ENCODE measurements at places on chromosomes 5 and 9.

DNA sequence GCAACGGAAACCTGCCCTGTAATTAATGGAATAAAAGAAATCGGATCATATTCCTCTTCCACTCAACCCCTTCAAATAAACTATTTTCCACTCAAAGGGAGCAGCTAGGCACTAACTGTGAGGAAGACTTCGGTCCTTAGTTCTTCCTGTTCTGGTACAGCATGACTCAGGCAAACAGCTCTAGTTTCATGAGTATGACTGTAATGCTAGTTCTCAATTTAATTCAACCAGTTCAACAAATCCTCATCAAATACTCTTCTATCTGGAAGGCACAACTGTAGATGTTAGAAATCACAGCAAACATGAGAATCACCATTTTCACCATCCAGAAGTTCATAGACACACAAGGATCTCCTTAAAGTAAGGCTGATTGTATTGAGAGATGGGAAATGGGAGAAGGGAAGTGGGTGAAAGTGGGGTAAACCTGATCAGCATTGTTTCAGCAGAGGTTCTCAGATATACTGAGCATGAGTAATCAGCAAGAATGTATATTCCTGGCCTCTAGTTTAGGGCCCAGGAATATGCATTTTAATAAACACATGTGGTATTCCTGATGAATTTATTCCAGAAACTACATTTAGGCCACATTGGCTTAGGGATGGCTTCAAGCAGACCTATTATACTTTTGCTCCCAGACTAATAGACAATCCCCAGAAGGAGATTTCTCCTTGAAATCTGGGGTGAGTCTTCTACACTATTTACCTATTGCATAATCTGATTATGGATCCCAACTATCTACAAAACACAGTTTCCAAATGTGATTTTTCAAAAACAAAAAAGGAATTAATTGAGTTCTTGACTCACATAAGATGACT, 141.1 kb upstream of the SLC12A2 start:
- no peak for DNase-seq

DNA sequence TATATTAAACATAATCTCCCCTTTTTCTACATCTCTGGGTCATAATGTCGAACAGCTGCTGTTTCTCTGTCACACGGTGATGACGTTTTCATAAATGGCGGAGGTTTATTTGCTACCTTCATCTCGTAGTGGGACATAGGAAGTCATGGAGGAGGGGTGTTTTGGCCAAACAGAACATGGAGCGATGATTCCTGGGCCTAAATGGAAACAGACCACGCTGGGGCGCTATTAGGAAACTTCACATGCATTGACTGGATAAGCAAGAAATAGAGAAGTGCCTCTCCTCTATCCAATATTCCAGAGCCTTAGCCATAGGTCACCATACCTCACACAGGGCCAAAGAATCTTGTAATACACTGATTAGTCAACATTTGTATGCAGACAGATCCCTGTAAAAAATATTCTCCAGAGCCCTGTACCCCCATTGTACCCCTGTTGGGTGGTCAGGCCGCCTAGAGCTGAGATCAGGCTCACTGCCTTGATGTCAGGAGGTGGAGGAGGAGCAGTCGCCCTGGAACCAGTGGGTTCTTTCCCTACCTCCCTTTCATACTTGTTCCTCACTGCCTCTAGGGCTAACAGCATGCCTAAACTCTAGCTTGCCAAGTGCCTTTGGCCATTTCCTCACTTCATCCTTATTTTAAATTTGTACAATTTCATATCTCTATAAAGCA, 77.8 kb upstream of the SPIN1 start:
- no peak for DNase-seq

GRCh38 chr5:137778772-137779564, 24.8 kb upstream of the HNRNPA0 start:
- DNase-seq = no peak

DNA sequence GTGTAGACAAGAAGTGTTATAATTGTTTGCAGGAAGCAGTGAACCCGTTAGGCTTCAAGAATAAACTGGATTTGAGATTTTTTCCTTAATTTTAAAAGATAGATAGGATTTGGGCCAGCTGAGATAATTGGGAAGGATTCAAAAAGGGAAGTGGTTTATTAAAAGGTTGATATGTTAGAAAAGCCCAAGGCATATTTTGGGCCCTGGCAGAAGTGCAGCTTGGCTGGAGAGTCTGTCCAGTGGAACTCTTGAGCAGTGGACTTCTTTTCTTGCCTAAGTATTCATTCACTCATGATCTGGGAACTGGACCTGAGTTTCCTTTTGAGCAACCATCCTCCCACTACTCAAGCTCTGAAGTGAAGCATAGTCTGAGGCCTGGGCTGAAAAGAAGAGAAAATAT, 433.4 kb downstream of the ZSWIM6 start:
- DNase-seq = no peak

- DNase-seq = no peak
Observed at GRCh38 chr5:68071736-68072135, 143.8 kb upstream of the PIK3R1 start.

- DNase-seq = no peak
Observed at GRCh38 chr5:151084363-151084762, 3.5 kb upstream of the TNIP1 start.

GRCh38 chr9:135821733-135822373, 85.5 kb downstream of the CAMSAP1 start:
- no peak for DNase-seq

DNA sequence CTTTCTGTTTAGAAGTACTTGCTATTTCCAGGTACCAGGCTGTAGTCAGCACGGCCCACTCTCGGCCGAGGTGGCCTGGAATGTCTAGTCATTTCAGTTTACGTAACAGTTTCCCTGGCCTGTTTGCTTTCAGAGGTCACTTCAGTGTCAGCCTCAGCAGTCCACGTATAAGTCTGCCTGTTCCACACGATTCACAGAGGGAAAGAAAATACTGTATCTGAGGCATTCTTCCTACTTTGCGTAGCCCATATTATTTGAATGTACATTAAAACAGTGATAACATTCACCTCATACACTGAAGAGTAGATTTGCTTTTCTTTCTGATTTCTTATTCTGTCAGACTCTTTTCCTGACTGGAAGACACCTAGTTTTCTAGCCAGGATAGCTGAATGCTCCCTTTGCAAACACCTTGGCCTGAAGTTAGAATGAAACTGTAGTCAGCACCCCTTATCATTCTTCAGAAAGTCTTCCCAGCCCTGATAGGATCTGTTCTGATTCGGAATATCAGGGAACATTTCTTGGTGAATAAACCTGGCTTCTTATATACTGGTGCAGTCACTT, 140.9 kb downstream of the AOPEP start:
- DNase-seq = no peak

DNA sequence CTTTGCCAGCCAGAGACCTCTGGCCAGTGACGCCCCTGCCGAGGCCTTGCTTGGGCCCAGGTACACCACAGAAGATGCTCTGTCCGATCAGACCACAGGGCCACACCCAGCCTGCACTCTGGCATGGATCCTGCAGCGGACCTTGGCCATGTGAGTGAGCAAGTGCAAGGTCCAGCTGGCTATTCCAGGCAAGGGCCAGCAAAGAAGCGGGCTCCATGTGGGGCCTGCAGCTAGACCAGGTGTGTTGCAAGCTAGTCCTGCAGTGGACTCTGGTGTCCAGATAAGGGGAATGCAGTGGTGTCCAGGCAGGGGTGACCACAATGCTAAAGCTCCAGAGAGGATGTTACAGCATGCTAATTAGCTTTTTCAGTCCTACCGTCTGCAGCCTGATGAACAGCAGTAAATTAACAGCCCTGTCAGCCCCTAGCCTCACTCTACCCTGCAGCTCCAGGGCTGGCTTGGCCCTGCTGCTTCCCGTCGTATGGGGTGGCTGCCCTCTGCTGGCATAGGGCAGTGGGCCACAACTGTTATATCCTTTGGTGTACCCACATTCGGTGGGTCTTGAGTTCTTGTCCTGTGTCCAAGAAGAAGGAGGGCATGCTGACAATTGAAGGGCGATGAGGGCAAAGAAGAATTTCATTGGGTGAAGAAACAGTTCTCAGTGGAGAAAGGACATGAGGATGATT, 284.5 kb upstream of the POU5F2 start:
- DNase-seq = no peak

GRCh38 chr5:26104175-26104574, 934.2 kb downstream of the CDH9 start:
- DNase-seq = no peak

- no peak for DNase-seq
Observed at GRCh38 chr5:111252799-111253545, 28.8 kb downstream of the CAMK4 start.

DNA sequence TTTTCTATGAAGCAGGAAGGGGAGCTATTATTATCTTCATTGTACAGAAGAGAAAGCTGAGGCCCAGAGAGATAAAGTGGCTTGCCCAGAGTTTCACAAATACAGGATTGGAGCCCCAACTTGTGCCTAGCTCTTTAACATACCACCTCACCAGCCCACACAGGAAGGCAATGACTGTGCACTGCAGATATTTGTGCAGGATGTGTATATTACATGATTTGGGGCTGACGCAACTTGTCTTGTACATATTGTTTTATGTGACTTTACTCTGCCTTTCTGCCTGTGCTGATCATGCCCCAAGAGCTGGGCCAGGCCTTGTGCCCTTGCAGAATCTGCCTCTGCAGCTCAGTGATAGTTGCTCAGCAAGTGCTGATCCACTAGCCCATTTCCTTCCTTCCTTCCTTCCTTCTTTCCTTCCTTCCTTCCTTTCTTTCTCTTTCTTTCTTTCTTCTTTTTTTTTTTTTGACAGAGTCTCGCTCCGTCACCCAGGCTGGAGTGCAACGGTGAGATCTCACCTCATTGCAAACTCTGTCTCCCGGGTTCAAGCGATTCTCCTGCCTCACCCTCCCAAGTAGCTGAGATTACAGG, 106.6 kb upstream of the TBCA start:
- DNase-seq = no peak

GRCh38 chr5:143495110-143495509, 91.6 kb upstream of the NR3C1 start:
- no peak for DNase-seq

GRCh38 chr9:28260330-28260729, 687.0 kb upstream of the C9orf72 start:
- DNase-seq = no peak

DNA sequence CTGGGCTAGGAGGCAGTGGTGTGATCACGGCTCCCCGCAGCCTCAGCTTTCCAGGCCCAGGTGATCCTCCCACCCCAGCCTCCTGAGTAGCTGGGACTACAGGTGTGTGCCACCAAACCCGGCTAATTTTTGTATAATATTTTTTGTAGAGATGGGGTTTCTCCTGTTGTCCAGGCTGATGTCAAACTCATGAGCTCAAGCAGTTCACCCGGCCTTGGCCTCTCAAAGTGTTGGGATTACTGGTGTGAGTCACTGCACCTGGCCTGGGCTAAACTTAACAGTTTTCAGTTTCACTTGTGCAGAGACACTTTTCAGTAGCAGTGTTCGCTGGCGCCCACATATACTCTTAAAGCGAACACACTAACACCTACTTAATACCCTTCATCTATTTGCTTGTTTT, 205.6 kb upstream of the ZNF608 start:
- no peak for DNase-seq

DNA sequence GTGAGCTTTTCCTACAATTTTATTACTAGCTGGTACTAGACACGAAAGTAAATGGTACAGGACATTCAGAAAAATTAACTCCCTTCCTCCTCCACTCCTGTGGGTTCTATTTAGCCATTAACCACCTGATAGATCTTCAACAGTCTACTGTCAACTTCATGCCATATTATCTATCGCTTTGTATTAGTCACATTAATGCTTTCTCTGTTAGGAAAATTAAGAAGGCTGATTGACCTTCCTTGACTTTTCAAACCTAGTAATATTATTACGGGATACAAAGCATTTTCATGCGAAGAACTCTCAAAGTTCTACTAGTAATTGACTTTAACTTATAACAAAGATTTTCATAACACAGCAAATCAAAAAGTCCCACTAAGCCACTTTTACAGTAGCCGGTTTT, 1.2 kb downstream of the TEX10 start:
- no peak for DNase-seq

- DNase-seq = no peak
Observed at GRCh38 chr9:73172901-73173215, 21.2 kb downstream of the ANXA1 start.

- no peak for DNase-seq
Observed at GRCh38 chr5:122311961-122312590, at the start of gene SNCAIP. Gene SNCAIP (plus strand): TSS chr5:122312237. CDS start chr5:122391135, 78,898 bp downstream.

GRCh38 chr9:85157772-85158171, 488.2 kb downstream of the NTRK2 start:
- DNase-seq = no peak

- DNase-seq = no peak
Observed at GRCh38 chr5:71621268-71621667, 34.1 kb downstream of the MCCC2 start.

DNA sequence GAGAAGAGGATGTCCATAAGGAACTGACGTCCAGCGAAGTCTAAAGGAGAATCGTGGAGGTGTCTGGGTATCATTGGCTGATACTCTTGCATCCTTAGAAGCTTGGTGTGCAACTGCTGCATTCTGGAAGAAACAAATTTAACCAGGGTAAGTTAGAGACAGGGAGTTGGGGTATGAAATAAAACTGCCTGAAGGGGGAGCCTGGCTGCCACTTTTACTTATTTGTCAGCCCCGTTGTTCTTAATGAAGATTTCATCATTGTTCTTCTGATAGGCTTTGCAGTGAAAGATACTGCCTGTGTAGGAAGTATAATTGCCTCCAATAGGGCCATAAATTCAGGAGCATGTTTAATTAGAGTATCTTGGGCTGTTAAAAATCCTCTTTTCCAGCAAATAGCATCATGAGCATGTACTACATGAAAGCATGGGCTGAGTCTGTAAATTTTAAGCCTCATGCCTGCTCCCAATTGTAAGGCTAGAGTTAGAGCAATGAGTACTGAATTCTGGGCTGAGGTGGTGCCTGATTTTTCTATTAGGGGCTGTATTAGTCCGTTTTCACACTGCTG, 1264.5 kb upstream of the ACO1 start:
- DNase-seq = peak; percentile 17

GRCh38 chr9:128690684-128691034, 1.6 kb downstream of the SET start:
- DNase-seq = no peak

GRCh38 chr9:123176949-123177348, 91.4 kb downstream of the STRBP start:
- DNase-seq = no peak

GRCh38 chr9:116712781-116713180, 25.7 kb downstream of the TRIM32 start:
- no peak for DNase-seq

- DNase-seq = no peak
Observed at GRCh38 chr9:20369391-20369790, 252.9 kb downstream of the MLLT3 start.

DNA sequence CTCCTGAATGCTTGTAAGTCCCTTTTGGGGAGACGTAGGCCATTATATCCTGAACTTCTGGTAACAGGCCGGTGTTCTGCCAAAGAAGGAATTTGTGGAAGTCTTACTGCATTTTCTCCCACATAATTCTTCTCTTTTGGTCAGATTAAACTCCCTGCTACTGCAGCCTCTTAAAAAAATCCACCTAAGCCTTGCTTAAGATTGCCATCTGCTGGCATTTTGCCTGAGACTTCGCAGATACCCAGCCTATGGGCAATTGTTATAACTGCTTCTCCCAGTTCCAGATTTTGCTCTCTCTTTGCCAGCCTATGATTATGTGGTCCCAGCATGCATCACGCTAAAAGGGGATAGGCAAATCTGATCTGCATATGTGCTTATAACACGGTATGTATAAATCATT, 391.6 kb upstream of the CHD1 start:
- DNase-seq = no peak

GRCh38 chr5:113612060-113612496, 98.6 kb downstream of the YTHDC2 start:
- DNase-seq = no peak

Measured in T-helper 2 cell (primary cell).